Kasumi-1 (cell line): ENCODE measurements at places on chromosomes 2 and 18.

GRCh38 chr2:3290655-3291054 lies 87.0 kb downstream of the EIPR1 start:
- no peak for DNase-seq

DNA sequence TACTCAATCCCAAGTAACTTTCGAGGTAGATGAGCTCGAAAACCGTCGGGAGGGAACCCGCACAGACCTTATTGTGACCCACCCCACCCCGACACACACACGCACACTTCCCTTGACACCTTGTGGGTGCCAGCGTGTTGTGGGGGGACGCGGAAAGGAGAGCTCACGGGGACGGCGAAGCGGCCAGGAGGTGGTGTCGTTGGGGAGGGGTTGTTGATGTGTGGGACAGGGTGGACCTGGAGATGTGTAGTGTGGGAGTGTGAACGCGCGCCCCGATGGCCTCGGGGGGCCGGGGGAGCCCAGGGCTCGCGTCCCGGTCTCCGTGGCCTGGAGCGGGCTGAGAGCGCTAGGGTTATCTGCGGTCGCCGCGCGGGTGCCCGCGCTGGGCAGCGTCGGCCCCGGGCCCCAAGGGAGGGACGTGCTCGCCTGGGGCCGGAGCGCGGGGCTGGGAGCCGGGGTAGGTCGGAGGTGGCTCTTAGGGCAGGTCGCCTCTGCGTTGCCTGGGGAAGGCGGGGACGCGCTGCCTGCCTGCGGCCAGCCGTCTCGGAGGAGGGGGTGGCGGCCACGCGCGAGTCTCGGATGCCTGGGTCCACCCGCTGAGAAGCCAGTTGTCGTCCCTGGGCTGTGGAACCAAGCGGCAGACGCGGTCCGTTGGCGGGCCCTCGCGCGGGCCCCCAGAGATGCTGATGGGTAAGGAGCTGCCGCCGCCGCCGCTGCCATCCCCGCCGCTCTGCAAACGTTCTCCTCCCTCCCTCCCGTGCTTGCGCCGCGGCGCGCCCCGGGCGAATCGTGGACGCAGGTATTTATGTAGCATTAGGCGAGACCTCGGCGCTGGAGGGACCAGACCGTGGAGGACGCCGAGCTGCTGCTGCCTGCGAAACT lies 1.6 kb downstream of the KLHL29 start:
- DNase-seq = no peak

GRCh38 chr2:145919477-145919876 lies 1399.6 kb upstream of the ZEB2 start:
- peak; percentile 29 for DNase-seq

GRCh38 chr2:178066890-178067669 lies 5.5 kb downstream of the PDE11A start:
- DNase-seq = no peak

DNA sequence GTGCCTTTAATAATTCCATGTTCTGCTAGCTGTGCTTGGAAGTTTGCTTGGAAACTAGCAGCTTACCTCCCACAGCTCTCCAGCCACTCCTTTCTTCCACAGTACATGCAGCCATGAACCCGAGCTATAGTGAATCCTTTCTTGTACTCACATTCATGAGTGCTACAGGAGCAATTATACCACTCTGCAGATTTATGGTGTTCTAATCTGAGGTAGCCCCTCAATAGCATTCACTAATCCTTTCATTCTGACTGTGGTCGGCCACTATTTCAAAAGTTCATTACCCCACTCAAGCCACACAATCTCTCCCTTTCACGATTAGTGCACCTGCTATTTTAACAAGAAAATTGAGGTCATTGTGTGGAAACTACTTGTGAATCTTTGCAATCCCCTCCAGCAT lies 53.2 kb downstream of the CSRNP3 start:
- DNase-seq = no peak

- DNase-seq = no peak
These were observed 599.3 kb downstream of the ARHGAP15 start for GRCh38 chr2:143728498-143728897.

- DNase-seq = no peak
These were observed 190.0 kb downstream of the EN1 start for GRCh38 chr2:118657466-118657865.

GRCh38 chr2:212408524-212408923 lies 130.1 kb downstream of the ERBB4 start:
- no peak for DNase-seq

DNA sequence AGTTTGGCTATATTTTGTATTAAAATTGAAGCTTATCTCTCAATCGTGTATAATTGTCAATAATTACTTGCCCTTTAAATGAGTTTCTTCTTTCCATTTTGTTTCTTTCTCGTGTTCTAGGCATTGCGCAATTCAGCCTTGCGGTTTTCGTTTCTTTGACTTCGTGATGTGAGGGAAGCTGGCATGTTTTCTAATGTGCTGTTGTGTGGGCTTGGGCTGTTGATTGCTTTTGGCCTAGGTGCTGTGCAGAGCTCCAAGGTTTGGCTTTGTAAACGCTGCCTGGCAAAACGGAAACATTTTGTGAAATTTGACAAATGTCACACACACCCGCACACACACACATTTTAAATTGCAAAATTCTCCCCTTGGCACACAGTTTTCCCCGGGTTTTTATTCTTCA lies 242.6 kb upstream of the TCF4 start:
- DNase-seq = peak; percentile 53

DNA sequence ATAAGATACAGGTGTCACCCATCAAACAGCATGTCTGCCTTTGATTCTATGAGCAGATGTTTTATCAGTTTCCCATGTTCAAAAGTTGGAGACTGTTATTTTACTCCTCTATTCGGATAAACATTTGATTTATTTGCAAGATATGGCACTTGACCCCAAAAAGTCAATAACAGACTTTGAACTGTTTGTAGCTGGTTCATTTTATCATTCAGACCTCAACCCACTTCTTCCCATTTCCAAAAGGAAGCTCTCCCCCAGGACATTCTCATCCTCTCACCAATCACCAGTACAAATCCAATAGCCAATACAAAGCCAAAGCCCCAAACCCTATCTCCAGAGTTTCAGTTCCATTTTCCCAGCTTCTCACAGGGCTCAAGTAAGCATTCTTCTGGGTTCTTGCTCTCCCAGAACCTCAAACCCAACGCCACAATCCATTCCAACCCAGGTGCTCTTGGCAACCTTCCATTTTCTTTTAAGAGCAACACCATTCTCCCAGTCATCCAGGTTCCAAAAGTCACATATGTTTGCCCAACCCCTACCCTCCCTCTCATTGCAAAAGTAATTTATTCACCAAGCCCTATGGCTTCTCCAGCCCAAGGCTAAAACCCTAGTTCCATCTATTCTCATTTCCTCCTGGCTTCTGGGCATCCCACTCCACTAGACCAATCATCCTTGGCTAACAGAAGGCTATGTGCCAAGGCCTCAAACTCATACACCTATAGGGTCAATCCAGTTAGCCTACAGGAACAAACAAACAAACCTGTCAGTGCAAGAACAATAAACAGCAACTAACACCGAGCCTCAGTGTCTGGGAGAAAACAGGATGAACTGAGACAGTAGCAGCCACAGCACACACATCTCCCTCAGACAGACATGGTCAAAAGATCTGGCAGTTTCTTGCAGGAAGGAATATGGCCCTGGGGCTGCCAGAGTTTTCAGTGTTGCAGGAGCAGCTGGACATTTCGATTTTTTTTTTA lies 9.2 kb downstream of the ACVR1 start:
- DNase-seq = no peak

DNA sequence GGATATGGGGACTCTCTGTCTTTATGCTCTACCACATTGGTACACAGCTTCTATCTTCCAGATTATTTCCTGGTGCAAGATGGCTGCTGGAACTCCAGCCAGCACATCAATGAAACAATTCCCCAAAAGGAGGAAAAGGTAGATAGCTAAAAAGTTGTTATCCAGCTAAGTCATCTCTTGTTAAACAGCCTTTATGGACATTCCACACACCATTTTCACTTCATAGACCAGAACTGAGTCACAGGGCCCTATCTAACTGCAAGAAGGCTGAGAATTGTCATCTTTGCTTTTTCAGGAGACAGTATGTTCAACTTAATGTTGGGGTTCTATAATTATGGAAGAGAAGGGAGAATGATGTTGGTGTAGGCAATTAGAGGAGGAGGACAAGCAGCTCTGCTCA lies 133.3 kb upstream of the NOSTRIN start:
- DNase-seq = no peak

- no peak for DNase-seq
These were observed 56.0 kb downstream of the ADI1 start for GRCh38 chr2:3463186-3463835.

GRCh38 chr2:156891609-156892008 lies 365.9 kb upstream of the GALNT5 start:
- no peak for DNase-seq

DNA sequence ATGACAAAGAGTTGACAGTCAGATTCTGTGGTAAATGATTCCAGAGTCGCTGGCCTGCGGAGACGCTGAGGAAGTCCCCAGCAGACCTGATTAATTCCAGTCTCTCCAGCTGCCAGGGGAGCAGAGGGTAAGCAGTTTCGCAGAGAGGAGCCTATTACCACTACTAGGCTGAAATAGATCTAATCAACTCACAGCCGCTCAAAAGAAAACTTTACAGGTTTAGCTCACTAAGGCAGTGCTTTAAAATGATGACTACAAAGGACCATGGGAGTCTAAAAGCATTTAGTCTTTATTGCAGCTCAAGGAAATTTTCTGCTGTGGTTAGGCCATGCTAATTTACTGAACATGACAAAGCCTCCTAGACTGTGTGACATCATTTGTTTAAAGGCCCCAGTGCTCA lies 445.6 kb upstream of the POU3F3 start:
- DNase-seq = no peak

DNA sequence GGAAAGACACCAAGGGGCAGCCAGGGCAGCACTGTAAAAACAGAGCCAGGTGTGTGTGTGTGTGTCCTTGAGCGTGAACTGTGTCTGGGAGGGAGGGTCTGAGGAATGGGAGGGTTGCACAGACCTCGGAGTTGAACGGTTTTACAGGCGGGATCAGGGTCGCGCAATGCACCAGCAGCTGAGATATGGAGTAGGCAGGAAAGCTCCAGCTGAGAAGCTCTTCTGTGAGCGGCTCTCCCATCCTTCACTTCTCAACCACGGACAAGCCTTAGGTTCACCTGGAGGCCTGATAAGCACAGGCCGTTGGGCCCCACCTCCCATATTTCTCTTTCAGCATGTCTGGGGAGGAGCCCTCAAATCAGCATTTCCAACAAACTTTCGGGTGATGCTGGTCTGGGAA lies 12.1 kb downstream of the SERTAD2 start:
- DNase-seq = no peak

DNA sequence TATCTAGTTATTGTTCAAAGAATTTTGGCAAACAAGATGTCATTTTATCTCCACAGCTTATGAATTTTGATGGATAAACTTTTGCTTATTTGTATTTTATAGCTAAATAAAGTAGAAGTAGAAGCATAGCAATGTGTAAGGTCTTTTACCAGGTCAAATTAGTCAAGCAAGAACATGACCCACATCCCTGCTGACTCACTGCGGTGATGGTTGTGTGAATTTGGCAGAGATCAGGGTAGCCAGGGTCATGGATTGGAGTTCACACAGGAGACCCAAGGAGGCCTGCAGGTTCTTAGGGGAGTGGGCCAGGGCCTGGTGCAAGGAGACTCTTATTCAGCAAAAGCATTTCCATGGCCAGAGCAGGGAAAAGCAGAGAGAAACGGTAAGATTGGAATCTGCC lies 18.7 kb downstream of the SP140 start:
- no peak for DNase-seq
